ENCODE measurements at places on chromosomes 12 and 14.
A peak's percentile ranks its signal among the peaks of the same experiment; 100 is the strongest.

DNA sequence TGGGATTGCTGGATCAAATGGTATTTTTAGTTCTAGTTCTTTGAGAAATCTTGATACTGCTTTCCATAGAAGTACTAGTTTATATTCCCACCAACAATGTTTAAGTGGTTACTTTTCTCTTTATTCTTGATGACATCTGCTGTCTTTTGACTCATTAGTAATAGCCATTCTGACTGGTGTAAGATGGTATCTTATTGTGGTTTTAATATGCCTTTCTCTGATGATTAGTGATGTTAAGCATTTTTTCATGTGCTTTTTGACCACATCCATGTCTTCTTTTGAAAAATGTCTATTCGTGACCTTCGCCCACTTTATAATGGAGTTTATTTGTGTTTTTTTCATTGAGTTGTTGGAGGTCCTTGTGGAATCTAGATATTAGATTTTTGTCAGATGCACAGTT, 865.7 kb downstream of the SLC6A15 start:
- no peak for DNase-seq

DNA sequence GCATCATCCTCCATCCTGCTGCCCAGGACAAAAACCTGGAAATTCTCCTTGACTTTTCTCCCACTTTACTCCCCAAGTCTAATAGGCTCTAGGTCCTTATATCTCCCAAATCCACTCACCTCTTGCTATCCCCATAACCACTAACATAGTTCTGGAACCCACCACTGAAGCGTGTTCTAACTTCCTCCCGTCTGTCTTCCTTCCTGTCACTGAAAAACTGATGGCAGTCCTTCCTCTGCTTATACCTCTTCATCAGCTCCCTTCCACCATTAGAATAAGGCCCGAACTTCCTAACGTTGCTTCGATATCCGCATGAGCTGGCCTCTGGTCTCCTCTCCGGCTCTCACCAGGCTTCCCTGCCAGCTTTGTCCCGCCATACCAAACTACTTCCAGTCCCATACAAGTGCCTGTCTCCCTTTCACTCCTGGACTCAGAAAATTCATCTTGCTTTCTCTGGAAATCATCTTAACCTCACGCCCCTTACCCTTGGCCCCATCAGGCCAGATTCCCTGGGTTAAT, 63.0 kb upstream of the BCL2L14 start:
- DNase-seq = no peak

DNA sequence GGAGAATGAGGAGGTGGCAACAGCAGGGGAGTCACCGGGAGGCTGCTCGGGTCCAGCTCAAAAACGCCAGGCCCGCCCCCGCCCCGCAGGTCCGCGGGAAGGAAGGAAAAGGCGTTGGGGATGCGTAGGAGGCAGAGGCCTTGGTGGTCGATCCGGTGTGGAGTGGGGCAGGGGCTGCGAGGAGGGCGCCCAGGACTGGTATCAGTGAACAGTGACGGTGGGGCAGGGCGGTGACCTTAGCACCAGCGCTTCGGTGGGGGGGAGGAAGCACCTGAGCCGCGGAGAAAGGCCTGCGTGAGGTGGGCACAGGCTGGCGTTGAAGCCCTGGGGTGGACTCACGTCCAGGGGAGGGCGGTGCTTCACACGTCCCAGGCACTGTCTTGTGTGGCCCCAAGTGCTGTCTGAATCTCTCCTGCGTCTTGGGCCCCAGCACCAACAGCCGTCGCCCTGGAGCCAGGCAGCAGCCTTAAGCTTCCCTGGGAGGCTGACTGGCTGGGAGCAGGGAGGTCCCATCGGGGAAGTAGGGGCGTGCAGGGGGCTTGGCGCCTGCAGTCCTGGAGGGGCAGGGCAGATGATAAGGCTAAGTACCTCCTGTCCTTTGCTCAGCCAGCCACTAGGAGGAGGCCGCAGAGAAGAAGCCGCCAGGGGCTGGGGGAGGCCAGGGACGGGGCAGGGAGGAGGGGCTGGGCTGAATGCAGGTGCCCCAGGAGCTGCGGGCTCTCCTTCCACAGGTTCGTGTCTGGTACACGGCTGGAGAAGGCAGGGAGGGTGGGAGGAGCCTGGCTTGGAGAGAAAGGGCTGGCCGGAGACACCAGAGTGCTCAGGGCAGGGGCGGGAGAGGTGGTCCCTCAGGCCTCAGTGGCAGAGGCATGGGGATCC, 26.5 kb downstream of the ZBTB42 start:
- DNase-seq = peak; percentile 18

DNA sequence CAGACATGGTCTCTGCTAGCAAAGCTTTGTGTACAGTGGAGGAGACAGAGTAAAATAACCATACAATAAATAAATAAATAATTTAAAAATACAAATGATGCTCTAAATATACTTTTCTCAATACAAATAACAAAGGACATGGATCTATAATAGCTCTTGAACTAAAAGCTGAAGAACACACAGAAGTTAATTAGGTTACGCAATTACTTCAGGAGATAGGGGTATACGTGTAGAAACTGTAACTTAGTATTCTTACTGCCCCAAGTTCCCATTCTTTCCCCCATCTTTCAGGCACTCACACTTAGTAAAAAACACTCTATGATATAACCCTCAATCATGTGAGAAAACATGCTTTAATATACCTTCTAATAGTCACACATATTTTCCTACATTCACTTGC, 44.2 kb downstream of the INSM2 start:
- DNase-seq = no peak

DNA sequence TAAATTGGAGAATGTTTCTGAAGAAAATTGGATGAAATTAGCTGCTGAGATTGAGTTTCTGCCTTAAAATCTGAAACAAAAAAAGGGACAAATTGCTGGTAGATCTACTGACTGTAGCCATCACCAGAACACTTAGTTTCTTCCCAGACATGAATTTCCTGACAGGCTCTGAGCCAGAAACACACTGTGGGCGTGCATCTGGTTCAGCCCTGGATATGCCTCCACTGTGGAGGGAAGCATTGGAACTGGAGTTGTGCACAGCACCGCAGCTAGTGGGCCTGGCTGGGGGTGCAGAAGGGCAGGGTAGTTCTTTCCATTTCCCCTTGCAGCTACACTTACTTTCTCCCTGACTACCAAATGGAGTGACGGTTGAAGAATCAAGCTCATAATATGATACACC, 31.2 kb downstream of the CREBL2 start:
- DNase-seq = no peak

GRCh38 chr12:30000401-30000800, 216.7 kb upstream of the TMTC1 start:
- DNase-seq = no peak

DNA sequence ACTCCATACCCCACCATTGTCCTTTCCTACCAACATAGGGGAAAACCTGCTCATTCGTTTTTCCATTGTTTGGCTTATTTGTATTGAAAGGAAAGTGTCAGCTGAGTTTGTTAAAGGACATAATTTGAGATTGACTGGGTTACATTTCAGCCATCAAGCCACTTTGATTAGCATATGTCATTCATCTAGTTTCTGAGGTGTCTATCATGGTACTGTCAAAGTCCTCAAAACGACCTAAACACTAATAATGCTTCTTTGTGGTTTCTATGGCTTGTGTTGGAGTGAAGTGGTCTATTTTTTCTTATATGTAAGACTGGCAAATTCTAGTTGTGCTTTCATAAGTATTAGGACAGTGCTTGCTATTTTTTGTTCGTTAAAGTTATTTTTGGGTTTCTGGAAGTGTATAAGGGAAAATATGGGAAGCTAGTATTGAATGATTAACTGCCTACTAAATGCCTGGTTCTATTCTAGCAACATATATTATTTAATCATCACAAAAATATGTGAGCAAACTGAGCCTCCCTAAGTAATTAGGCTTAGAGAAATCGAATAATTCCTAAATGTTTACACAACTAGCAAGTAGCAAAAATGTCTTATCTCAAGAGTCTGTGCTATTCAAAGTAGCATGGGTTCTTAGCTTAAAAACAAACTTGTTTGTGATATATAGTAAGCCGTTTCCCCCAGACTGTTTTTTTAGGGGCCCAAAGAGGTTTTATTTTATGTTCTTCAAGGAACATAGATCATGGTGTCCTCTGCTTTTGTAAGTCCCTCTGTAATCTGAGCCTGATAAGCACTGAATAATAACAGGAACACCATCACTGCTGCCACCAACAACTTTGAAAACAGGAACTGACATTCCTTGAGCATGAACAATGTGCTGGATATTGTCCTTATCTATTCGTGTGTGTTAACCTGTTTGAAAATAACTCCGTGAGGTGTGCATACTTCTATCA, 67.1 kb downstream of the DERA start:
- no peak for DNase-seq

GRCh38 chr14:87940894-87941293, 52.1 kb downstream of the GALC start:
- no peak for DNase-seq

DNA sequence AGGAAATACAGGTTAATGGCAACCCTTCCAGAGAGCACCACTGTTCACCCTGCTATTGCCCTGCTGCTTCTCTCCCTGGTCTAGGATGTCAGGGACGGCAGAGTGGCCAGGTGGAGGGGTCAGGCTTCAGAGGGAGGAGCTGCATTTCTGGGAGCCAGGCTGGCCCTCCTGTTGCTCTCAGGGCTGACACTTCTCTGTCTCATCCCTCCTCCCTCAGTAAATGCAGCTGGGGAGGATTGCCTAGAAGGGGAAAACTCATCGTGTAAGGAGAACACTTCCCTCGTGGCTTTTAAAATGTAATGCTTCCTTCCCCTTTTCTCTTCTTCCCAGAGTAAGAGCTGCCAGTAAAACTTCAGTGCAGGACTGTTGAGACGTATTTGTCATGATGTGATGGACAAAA, 20.8 kb downstream of the SUSD6 start:
- DNase-seq = no peak

DNA sequence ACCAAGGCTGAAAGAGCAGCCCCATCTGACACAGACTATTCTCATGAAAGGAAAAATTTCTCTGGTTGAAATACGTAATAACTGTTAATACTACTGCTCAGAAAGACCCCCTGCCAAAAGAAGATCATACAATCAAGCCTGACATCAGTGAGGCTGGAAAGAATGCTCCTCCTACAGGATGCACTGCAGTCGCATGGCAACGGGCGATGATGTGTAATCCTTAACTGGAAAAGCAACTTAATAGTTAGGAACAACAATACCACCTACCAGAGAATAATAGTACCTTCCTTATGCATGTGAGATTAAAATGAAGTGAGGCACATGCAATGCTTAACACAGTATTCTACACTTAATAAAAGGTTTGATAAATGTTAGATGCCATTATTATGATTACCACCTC, 1.2 kb upstream of the GOLGA5 start:
- no peak for DNase-seq

GRCh38 chr14:22976620-22977433, 5.5 kb downstream of the AJUBA start:
- no peak for DNase-seq

DNA sequence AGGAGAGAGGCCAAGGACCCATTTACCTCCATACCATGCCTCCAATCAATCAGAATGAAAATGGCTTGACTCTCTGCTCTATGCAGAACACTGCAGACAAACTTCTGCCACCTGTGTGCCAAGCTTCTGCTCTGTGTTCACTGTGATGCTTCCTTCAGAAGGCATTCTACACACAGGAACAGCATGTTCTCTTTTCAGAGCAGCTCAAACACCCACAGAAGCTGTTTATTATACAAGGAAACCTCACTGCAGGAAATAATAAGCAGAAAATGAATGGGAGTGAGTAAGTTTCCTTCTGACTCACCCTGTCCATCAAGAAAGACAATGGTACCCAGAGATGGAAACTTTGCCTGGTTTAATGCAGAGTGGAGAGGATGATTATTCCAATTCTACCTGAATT, 2.4 kb upstream of the ESR2 start:
- no peak for DNase-seq

- DNase-seq = no peak
Measured at GRCh38 chr14:46323404-46323762, 328.2 kb downstream of the RPL10L start.

- no peak for DNase-seq
Measured at GRCh38 chr12:101039848-101040531, 170.0 kb downstream of the SLC5A8 start.

DNA sequence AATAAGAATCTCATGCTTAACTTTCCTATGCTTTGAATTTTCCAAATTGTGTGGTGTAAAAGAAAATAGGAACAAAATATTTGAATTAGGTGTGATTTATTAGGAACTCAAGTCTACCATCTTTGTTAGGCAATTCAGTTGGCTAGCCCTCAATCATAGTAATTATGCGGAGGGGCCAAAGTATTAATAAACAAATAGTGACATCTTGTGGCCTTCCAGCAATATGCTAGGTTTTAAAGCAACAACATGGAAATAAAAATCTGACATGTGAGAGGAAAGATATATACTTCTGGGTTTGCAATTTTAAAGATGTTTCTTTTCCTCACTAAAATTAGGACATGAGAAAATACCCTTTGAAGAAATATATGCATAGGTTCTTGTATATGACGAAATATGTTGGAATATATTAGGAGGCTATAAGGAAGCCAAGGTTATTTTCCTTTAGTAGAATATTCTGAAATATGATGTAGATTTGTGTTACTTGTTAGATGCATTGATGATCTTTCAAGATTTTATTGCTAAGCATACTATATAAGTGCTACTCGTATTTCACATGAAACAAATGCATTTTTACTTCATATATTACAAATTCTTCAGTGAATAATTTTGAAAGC, 200.4 kb downstream of the PTPRO start:
- DNase-seq = no peak

GRCh38 chr12:69118516-69118915, 120.9 kb upstream of the CPSF6 start:
- DNase-seq = no peak

- DNase-seq = no peak
Measured at GRCh38 chr12:96335270-96335669, 65.0 kb downstream of the CDK17 start.

GRCh38 chr12:84502907-84503787, 409.5 kb downstream of the SLC6A15 start:
- no peak for DNase-seq

DNA sequence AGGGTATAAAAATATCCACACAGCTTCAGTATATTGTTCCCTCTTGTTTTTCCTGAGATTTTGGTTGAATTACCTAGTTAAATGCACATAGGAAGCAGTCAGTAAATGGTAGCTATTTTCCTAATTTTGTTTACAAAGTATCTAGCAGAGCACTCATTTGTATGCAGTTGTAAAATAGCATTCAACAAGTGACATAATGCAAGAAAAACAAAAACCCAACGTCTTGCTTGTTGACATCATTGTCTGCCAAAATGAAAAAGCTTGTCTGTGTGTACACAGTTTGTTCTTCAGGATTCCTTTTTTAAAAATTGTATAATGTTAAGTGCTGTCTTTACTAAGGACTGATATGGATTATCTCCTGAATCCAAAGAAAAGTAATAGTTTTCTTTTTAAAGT, 2.7 kb downstream of the VRTN start:
- DNase-seq = no peak

- DNase-seq = no peak
Measured at GRCh38 chr12:55663391-55663790, 26.7 kb downstream of the OR10P1 start.

- no peak for DNase-seq
Measured at GRCh38 chr12:45745861-45746277, 16.4 kb downstream of the ARID2 start.

- DNase-seq = no peak
Measured at GRCh38 chr12:89768586-89769482, 60.2 kb upstream of the ATP2B1 start.
